ENCODE measurements at places on chromosomes 1 and 21.

DNA sequence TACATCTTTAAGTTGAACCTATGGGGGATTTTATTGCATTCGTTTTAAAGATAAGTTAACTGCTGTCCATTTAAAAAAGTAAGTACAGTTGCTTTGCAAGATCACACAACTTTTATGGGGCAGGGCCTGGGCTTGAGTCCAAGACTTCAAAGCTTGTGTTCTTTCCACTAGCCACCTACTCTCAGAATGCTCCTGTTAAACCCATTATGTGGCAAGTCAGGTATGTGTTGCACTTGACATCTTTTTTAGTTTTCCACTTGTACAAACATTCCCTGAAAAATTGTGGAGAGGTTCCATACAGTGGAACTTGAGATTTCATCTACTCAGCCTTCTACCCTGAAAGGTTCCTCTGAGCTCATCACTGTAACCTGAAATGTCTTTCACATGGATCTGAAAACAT, 235.5 kb upstream of the SGIP1 start:
- DNase-seq, result no peak

- no peak for DNase-seq
These were observed 42.1 kb upstream of the DIP2A start for GRCh38 chr21:46416551-46416950.

GRCh38 chr1:230212405-230212936, 145.4 kb downstream of the GALNT2 start:
- no peak for DNase-seq

GRCh38 chr1:186326009-186326408, 49.0 kb downstream of the TPR start:
- no peak for DNase-seq

- no peak for DNase-seq
These were observed 81.8 kb downstream of the PEX14 start for GRCh38 chr1:10556430-10557005.

- no peak for DNase-seq
These were observed 5.2 kb downstream of the LDLRAP1 start for GRCh38 chr1:25548601-25549000.

- DNase-seq, result no peak
These were observed 40.2 kb downstream of the SUSD4 start for GRCh38 chr1:223323491-223324484.

- DNase-seq, result no peak
These were observed 15.9 kb upstream of the MUTYH start for GRCh38 chr1:45356186-45356585.

GRCh38 chr1:71796006-71796405, 486.3 kb downstream of the NEGR1 start:
- no peak for DNase-seq

DNA sequence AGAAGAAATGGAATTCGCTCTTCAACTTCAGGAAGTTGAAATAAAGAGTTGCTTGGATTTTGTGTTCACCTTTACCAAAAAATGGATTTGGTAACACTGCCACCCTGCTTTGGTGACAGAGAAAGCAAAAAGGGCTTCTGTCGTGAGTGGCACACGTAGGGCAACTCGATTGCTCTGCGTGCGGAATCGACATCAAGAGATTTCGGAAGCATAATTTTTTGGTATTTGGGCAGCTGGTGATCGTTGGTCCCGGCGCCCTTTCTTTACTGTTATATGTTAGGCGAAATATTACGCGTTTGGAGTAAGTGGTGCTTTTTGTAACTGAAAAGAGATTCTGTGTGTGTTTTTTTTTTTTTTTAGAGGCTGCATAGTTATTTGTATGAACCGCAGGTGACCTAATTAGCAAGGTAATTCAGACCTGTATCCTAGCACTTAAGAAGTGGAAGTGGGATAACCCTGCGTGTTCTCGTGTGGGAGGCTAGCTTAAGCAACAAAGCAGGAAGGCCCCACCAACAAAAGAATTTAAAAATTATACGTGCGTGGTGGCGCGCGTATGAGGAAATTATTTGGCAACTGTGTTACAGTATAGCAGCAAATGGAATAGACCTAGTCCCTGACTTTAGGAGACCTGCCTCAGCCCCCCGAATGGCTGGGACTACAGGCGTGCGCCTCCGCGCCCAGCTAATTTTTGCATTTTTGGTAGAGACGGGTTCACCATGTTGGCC, at the start of gene RNU11:
TSS of gene RNU11 (plus strand) at position 127 of the 725 bp plus-strand sequence.
- DNase-seq, result peak; percentile 94

DNA sequence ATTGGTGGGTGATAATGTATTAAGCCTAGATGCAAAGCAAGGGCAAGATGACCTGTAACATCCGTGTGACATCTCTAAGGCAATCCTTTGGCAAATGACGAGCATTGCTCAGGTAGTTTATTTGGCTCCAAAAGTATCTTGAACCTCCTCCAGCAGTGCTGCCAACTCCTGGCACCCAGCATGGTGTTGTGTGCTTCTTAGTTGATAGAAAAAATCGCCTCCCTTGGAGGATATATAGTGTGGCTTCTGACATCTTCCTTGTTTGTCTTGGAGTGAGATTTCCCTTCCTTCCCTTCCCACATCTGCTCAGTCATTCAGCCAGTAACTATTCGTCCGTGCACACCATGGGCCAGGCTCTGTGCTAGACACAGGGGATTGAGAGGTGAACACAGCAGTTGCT, 121.8 kb downstream of the TOMM20 start:
- no peak for DNase-seq

DNA sequence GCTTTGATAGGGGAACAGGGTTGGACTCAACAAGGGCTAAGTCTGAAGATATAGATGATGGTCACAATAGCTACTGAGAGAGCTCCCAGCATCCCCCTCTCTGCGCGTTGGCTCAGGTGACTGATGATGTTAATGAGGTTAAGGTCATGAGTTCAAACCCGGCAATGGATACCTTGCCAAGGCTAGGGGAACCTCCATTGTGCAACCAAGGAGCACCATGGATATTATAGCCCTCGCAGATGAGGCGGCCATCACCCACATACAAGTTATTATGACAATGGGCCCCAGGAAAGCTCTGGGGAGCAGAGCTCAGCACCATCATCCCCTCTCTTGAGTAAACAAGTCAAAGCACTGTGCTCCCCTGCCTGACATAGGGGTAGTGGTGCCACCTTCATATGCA, 8.2 kb downstream of the KCNA2 start:
- no peak for DNase-seq

DNA sequence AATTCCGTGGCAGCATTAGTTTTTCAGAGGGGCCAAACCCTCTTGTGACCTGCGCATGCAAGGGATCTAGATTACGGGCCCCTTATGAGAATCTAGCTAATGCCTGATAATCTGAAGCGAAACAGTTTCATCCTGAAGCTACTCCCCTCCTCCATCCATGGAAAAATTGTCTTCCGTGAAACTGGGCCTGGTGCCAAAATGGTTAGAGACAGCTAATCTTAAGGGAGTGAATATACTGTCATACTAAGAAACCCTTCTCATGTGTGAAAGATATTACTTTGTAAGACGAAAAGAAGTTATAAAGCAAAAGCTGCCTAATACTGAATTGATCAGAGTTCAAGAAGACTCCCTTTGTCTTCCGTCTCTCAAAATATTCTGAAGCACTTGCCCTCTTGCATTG, 166.3 kb downstream of the DUSP10 start:
- no peak for DNase-seq

DNA sequence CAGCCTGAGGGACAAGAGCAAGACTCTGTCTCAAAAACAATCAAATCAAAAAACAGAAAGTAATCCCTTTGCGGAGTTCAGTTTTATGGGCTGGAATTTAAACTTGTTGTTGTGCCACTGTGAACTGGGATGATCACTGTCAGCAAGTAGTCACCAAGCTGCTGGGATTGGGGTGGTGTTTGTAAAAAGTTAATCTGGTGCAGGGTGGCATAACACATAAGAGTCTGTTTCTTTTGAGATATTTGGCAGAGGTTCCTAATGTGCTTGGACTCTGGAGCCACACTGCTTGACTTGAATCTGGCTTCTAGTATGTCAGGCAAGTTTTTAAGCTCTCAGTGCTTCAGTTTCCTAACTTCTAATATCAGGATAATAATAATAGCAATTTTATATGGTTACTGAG, 6.6 kb downstream of the CLIC4 start:
- no peak for DNase-seq

DNA sequence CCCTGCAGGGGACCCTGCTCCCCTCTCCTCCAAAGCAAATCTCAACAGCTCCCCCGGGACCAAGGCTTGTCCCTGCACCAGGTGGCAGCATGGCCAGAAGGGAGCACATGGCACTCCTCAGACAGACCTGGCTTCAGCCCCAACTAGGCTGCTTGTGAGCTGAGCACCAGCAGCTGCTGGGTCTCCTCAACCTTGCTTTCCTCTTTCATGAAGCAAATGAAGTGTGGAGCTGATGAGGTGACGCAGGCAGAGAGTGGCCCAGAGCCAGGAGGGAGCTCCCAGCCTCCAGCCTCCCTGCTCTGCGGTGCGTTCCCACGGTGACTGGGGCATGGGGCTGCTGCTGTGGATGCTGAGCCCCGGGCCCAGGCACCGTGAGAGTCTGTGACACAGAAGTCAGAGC, 34.0 kb downstream of the MEGF6 start:
- no peak for DNase-seq

DNA sequence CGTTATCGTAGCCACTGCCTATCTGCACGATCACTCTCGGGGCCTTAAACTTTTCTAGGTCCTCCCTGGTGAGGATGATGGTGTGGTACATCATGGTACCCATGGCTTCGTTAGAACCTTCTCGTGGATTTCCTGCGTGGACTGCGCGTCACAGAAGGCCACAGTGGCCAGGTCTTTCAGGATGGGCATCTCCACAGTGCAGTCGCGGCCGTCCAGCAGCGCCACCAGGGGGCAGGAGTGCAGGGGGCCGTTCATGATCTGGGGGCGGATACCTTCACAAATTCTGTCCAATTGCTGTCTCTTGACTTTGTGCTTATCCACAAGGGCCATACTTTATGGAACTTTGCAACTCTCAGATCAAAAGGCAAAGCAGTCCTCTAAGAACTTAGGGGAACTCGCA, 69.6 kb downstream of the WLS start:
- no peak for DNase-seq

GRCh38 chr21:31900121-31900895, 27.5 kb downstream of the HUNK start:
- no peak for DNase-seq

DNA sequence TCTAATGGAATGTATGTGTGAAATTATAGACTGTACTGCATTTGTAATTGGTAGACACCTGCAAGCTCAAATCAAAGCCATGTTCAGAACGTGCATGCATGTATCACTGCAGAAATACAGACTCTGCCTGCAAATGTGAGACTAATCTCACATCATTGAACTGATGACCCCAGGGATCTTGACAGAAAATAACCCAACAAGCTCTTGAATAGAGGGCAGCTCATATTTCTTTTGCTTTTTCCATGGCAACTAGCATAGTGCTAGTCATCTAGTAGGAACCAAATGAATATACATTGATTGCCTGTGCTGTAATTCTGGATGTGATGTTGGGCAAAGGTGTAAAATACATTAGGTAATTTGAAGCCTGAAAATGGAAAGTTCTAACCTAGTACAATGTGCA, 62.4 kb downstream of the PTPRC start:
- DNase-seq, result no peak

- DNase-seq, result no peak
These were observed 92.3 kb upstream of the COL6A1 start for GRCh38 chr21:45889256-45889655.

- DNase-seq, result no peak
These were observed 72.9 kb upstream of the SLC2A1 start for GRCh38 chr1:43031316-43032203.

- no peak for DNase-seq
These were observed 68.3 kb upstream of the ST6GALNAC3 start for GRCh38 chr1:76006234-76006633.

DNA sequence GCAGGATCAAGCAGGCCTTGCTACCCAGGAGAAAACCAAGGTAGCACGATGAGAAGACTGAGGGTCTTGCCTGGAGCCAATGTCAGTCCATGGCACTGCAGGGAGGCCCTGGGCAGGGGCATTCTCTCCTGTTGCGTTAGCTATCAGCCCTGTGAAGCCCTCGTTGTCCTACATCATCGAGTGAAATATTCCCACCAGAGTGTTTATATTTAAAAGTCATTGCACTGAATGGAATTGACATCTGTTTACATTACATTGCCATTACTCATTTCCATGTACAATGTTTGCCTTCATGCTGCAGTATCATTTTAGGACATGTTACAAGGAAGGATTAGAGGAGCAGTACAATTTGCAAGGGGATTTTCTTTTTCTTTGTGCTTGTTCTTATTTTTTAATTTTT, 243.9 kb downstream of the KAZN start:
- no peak for DNase-seq

DNA sequence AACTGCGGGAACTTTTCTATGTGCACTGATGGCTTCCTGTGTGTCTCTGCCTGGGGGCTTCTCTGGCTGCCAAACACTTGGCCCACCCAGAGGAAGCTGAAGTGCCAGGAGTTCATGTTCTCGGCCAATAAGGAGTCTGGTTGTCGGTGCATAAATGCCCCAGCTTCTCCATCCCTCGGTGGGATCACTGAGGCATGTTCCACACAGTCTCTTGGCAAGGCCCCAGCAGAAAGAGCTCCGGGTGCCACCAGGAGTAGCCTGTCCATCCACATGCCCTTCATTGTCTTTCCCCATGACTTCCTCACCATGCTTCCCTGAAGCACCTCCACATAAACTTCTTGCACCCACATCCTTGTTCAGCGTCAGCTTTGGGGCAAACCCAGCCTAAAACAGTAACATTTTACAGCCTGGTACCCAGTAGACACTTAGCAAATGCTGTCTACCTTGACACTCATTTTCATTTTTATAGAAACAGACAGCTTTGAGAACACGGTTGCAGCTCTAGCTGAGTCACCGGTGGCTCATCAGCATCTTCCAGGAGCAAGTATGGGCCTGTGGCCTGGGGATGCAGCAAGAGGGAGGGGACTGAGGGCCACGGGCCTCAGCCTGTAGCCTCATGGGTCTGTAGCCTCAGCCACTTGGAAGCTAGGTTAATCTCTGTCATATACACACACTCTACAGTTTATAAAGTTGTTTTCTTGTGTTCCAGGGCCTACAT, 14.8 kb upstream of the CDCP2 start:
- no peak for DNase-seq

- peak; percentile 87 for DNase-seq
These were observed 4.3 kb downstream of the THEM4 start for GRCh38 chr1:151905070-151905442.

DNA sequence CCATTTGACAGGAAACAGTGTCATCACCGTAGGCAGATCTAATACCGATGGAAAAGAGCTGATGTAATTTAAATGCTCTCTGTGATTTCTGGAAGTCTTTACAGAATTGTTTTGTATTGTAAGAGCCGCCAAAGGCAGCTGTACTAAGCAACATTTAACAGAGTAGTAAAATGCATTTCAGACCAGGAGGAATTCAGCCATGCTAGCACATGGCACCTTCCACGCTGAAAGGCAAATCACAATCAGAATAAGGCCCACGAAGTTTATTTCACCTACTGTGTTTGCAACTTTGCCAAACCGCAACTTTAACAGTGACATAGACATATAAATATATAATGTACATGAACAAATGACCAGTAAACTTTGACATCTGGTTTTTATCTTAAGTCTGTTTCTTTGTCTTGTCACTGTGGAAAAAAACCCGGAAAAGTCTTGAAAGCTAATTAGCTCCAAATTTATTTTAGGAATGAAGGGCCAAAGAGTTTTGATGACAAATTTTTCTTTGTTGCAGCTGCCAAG, 26.1 kb upstream of the DISC1 start:
- DNase-seq, result no peak

- DNase-seq, result no peak
These were observed 1.4 kb downstream of the RCC1 start for GRCh38 chr1:28507247-28507645.

- no peak for DNase-seq
These were observed 5.5 kb downstream of the SDCCAG8 start for GRCh38 chr1:243261390-243261789.

Data from CD4-positive, alpha-beta T cell treated with Interleukin-4 for 4 hours (primary cell).